ENCODE measurements at places on chromosomes 11 and 22.

GRCh38 chr22:44892243-44892642, 117.6 kb downstream of the PHF21B start:
- no peak for DNase-seq

DNA sequence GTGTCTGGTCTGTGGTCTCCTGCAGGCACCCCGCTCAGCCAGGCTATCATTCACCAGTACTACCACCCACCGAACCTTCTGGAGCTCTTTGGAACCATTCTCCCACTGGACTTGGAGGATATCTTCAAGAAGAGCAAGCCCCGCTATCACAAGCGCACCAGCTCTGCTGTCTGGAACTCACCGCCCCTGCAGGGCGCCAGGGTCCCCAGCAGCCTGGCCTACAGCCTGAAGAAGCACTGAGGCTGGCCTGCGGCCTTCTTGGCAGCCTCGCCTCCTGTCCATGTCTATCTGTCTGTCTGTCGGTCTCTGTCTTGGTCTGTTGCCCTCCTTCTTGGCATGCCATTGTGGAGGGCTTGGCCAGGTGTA, 27.9 kb downstream of the INCENP start:
- no peak for DNase-seq

DNA sequence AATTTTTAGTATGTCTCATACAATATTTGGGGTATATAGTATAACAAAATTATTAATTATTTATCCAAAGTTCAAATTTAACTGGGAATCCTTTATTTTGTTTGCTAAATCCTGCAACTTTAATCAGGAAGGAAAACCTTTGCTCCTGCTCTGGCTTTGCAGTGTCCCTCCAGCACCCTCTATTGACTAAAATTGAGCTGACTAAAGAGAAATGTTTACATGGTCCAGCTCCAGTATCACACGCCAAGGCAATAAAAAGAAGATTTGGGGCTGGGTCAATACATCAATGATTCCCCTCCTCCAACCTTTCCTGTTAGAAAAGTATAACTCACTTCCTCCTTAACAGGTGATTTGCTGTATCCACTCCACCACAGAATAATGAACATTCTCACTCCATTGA, 153.0 kb upstream of the LRRC4C start:
- no peak for DNase-seq

DNA sequence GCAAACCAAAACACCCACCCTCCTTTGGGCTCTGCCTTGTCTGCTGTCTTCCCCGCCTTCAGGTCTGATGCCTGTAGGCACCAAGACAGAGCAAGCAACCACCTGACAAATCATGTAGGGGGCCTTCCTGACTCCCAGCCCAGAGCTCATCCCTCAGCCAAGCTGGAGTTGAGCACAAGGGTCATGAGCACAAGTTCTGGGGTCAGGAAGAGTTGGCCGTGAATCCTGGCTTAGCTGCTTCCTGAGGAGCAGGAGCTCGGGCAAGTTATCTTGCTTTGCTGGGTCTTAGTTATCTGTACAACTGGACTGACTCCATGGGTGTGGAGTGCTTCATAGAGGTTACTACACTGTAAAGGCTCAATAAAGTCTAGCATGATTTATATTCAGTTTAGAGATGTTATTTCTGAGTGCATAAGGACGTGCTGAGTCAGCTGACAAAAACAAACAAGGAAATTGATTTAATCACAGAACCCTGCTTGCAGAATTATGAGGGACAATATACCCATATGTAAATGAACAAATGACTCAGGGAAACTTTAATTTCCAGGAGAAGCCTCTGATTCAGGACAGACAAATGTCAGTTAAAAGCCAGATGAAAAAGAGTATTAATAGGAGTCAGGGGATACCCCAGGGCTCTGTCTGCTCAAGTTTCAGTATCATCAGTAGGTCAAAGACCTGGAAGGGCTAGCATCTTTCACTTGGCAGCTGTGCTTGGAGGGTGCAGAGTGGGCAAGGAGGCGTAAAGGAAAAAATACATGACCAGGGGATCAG, 15.0 kb upstream of the APOA1 start:
- no peak for DNase-seq

Measured in activated T-cell treated with anti-CD3 and anti-CD28 coated beads for 4 hours (primary cell).